Cerebellar nuclear complex (tissue), 1 donor: ENCODE measurements at places on chromosomes 6 and 20.

DNA sequence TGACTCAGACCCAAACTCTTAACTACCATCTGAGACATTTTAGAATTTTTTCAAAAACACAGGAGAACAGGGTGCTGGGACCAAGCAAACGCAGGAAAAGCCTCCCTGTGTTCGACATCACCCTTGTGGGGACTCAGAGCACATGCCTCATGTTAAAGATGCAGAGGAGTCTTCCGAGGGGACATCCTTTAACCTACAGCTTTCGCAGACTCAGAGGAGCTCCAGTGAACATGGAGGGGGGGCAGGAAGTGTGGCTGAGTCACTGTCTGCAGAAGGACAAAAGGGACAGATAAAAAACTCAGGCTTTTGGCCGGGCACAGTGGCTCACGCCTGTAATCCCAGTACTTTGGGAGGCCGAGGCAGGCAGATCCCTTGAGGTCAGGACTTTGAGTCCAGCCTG lies 15.1 kb downstream of the BMP7 start:
- DNase-seq: no peak

DNA sequence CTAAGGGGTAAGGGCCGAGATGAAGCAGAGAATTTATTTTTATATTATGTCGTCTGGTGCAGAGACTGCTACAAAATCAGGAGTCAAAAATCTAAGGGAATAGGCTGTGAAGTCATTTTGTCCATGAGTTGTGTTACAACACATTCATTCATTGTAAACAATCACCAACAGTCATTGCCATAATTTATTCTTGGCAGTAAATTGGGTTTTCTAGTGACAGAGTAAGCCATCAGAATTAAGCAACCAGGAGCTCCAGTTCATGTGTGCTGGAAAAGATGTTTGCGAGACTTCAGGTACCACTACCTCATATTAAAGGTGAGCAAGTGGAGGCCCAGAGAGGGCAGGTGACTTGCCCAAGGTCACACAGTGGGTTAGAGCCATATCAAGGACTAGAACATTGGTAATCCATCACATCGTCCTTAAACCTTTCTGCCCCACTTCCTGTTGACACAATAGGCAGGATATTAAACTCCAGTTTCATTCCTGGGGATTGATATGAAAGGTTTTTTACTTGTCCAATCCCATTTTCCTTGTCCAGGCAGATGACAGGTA lies 46.0 kb downstream of the E2F3 start:
- no peak for DNase-seq

GRCh38 chr20:1402149-1402548 lies 9.3 kb upstream of the FKBP1A start:
- no peak for DNase-seq

DNA sequence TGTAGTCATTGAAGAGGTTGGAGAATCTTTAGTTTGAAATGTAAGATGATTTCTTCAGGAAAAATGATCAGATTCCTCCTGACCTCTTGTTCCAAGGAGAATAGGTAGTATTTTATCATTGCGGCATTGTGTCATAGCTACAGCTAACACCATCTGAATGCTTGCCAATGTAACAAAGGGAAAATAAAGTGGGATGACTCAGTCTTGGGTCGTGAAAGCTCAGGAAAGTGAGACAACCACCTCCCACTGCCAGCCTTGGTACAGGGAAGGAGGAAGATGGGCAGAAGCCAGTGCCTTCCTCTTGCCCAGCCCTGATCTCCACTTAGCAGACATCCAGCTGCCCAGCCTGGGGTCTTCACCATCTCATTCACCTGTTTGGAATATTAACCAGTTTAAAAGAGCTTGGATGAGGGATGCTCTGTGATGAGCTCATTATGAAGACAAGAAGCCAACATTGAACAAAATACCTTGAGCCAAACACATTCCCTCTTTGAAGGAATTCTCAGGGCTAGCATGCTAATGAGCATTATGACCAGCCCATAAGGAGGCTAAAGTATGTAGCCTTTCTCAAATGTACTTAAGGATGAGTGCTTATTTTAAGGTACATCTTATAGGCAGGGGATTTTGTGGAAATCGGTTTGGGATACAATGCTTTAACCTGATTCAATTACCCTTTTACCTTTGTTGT lies 40.0 kb upstream of the APCDD1L start:
- DNase-seq: no peak

DNA sequence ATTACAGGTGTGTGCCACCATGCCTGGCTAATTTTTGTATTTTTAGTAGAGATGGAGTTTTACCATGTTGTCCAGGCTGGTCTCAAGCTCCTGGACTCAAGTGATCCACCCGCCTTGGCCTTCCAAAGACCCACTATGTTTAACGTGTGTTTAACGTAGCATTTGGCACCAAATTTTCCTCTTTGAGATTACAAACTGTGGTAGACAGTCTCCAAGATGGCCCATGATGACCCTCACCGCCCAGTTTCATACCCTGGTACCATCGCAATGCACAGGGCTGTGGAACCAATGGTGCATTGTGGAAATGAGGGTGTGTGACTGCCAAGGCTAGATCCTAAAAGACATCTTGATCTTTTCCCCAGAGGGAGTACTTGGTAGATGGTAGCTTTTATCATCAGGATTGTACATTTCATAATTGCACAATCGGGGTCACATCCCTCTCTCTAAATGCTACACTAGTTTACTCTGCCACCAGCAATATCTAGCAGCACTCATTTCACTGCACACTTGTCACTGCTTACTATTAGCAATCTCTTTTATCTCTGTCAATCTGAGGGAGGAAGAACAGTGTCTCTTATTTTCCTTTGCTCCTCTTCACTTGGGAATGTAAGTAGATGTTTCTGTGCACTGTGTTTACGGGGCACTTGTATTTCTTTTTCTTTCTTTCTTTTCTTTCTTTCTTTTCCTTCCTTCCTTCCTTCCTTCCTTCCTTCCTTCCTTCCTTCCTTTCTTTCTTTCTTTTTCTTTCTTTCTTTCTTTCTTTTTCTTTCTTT lies 96.9 kb downstream of the NOL4L start:
- no peak for DNase-seq

DNA sequence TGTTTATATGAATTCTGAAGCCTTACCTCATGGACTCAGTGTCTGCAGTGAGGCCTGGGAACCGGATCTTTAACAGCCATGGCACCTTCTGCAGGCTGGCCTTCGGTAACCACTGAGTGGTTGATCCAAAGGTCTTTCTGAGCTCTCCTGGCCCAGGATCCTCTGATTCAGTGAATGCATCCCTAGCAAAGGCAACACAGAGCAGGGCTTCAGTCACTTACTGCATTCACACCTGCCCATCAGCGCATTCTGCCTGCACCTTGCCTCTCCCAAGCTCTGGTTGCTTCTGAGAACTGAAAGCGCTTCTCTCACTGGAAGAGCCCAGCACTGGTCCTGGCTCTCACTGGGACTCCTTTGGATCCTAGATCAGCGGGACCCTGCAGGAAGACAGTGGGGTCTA lies 8.4 kb upstream of the CST9 start:
- no peak for DNase-seq

DNA sequence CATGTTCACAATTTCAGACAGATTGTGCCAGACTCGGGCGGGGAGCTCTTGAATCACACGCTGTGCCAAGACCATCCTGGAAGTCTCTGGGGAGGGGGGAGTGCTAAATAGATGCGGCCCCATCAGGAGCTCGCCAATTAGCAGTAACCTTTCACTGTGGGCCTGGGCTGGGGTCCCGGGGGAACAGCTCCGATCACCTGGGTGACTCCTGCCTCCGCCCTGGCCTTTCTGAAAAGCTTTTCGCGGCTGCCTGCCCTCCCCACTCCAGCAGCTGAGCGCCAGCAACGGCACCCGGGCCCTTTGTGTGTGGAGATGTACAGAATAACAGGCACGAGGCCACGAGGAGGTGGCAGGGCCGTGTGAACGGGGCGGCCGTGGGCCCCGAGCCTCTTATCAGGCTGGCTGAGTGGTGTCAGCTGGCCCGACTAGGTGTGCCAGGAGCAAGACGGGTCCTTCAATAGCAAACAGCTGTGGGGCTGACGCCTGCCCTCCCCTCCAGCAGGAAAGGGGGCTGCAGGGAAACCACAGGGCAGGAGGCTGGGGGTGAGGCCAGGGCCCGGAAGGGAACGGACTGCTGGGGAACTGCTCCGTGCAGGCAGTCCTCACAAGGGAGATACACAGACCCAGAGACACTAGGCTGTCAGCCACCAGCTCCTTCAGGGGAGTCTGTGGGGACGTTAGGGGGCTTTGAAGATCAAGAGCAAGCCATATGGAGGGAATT lies 56.8 kb downstream of the NOL4L start:
- DNase-seq: no peak

DNA sequence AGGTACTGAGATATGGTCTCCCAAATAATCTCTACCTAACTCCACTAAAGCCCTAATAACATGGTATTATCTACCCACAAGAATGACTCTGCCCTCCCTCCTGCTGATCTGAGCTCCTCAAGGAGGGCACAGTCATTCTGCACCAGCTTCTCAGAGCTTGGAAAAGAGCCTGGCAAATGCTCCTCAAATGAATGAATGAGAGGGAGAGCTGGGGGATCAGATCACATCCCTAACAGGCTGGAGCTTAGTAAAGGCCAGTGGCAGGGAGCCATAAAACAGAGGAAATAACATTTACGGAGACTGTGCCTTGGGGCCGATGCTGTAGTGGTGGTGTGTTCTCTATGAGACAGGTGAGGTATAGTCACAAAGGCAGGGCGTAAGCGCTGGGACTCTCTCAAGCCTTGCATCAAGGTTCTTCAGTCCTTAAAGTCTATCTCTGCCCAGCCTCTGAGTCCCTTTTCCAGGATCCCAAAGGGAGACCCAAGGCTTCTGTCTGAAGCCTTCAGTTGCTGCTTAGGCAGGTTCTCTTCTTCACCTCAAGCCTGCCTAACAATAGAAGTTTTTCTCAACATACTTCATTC lies 7.2 kb upstream of the NNAT start:
- no peak for DNase-seq

GRCh38 chr6:170032706-170033309 lies 258.1 kb downstream of the DLL1 start:
- DNase-seq: no peak

DNA sequence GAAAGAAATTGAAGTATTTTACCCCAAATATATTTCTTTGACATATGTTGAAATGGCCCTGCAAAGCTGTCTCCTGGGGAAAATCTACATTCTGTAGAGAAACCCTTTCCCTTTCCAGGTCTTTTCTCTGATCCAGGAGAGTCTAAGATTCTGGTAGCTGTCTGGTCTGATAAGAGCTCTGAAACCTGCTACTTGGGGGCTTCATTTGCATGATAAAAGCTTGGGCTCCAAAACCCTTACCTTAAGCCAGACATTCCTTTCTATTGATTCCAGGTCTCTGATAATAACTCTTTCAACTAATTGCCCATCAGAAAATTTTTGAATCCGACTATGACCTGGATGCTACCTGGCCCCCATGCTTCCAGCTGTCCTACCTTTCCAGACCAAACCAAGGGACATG lies 169.2 kb upstream of the C6orf118 start:
- DNase-seq: no peak
